ENCODE measurements at places on chromosomes 6 and 20.
A peak's percentile ranks its signal among the peaks of the same experiment; 100 is the strongest.

DNA sequence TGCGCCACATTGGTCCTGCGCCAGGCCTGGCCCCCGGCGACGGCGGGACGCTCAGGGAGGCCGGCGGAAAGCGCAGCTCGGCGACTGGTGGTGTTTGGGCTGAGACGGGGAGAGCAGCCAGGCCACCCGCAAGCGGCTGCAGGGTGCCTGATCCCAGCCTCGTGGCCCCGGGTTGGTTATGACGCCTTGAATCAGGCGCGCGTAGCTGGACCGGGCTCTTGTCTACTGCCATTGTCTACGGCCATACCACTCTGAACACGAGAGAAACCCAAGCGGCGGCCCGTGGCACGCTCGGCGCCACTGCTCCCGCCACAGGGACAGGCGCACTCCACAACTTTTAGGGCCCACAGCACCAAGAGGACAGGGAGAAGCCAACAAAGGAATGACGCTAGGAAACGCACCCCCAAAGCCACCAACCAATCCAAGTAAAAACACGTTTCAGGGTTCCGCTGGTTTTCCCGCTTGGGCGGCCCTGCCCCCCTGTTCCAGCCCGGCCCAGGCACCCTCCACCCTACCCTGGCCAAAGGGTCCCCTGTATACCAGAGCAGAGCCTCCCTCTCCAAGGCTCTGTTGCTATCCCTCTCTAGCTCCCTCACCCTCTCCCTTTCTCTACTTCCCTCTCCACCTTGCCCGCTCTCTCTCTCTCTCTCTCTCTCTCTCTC is 1849.3 kb upstream of the DEFB115 start:
- DNase-seq = no peak

DNA sequence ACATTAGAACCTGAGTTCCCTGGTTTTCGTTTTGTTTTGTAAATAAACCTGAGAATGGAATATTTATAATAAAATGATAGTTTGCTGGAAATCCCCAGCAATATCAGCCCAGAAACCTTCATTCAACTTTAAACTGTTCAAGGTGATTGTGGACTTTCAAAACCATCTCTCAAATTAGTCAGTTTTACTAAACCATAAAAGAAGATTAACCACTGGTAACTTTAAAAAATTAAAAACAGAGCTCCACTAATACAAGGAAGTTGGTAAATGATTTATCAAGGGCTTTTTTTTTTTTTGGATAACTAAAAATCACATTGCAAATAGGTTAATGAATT is 10.0 kb downstream of the MBOAT1 start:
- DNase-seq = no peak

- no peak for DNase-seq
Observed at GRCh38 chr20:62590309-62591121, 51.8 kb upstream of the SLCO4A1 start.

DNA sequence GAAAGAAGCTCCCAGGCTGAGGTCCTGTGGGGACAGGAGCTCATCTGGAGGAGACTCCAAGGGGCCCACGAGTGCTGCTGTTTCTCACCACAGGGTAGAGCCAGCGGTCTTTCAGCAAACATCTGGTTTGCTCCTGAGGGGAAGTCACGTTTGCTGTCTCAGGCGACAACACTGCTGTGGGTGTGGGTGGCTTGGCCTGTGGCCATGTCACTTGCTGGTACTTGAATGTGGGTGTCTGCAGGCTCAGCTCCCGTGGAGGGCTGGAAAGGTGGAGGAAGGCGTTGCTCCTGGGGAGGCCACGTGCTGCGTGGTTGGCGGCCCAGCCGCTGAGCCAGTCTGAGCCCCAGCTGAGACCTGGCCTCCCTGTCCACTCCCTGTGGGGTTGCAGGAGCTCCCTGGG is 52.8 kb upstream of the MPC1 start:
- DNase-seq = no peak

- DNase-seq = no peak
Observed at GRCh38 chr6:133358574-133359150, 117.5 kb downstream of the EYA4 start.

DNA sequence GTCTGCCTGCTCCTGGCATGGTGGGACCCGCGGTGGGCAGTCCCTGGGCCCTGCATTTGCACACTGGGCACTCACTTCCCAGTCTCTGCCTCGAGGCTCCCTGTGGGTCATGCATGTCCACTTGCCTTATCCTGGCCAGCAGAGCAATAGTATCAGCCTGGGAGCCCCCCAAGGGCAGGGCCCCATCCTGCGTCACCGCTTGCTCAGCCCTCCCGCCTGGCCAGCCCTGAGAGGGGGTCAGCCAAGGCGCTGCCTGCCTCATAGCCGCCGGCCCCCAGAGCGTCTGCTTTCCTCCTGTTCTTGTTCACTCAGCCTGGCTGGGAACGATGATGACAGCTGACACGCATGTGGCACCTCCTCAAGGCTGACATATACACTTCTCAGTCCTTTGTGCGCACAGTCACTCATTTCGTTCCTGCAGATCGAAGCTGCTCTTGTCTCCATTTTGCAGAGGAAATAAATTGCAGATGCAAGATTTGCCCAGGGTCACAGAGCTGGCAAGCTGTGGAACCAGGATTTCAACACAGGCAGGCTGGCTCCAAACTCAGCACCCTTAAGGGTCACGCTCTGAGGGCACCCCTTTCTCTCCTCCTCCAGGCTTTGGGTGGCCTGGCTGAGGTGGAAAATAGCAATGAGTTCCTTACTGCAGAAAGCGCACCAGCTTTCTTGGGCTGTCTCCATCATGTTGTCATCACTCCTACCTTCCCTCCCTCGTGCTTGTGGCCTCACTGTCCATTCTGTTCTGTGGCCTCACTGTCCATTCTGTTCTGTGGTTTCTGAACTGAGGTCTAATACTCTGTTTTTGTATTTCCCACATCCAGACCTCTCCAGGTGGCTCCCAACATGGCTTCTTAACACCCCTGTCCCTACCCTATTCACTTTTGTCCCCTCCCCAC is 17.2 kb downstream of the KCNK17 start:
- DNase-seq = no peak

DNA sequence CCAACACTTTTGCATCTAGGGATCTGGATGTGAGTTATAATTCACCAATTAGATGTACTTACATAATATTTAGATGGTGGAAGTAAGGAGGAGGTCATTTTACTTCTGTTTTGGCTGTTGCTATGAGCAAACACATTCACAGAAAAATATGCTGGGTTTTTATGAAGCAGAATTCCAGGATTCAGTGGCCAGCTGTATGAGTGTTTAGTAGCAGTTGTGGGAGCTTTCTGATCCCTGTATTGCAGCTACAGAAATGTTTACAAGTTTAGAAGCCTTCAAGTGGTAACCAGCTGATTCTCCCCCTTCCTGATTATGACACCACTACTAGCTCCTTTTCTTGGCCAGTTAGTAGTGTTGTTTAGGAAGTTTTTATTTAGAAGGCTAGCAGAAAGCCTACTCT is 177.0 kb downstream of the TENT5A start:
- no peak for DNase-seq

- DNase-seq = no peak
Observed at GRCh38 chr6:107330168-107330567, 129.2 kb downstream of the PDSS2 start.

DNA sequence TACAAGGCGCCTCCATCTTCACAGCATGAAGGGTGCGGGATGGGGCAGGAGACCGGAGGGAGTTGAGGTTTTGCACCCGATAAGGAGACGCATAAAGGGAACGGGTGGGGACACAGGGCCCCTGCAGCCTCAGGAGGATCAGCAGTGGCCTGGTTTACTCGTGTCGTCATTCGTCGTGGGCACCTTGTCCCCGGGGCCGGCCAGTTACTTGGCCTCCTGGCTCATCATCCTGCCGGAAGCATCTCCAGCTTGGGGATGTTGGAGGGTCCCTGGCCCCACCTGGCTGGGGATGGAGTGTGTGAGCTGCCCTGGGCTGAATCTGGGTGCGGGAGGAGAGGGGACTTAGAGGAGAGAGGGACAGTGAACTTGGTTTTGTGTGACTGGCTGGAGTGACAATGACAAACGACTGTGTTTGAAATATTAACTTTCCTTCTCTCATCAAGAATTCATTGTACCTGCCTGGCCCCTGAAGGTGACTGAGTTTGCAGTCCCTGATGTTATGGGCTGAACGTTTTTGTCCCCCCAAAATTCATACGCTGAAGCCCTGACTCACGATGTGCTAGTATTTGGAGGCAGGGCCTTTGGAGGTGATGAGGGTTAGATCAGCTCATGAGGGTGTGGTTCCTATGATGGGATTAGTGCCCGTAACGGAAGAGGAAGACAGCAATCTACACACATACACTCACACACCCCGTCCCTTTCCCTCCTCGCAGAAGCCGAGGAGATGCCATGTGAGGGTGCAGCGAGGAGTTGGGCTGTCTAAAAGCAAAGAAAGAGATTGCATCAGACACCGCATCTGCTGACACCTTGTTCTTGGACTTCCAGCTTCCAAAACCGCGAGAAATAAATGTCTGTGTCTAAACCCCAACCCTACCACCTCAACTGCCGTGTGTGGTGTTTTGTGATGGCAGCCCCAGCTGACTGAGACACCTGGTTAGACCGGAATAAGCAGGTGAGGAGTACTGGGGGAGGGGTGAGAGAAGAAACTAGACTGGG is 65.0 kb upstream of the MAP3K4 start:
- no peak for DNase-seq

DNA sequence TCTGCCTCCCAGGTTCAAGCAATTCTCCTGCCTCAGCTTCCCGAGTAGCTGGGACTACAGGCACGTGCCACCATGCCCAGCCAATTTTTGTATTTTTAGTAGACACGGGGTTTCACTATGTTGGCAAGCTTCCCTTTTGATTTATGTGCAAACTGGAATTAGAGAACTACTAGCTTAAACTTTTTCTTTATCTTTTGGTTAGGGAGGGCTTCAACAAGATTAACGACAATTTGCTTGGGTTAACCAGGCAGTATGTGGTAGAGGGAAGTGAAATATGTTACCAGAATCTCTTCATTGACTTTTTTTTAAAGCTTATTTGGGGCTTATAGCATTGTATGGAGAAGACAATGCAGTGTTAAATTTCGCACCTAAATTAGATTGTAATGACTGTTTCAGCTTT is 9.0 kb downstream of the MYO6 start:
- no peak for DNase-seq

DNA sequence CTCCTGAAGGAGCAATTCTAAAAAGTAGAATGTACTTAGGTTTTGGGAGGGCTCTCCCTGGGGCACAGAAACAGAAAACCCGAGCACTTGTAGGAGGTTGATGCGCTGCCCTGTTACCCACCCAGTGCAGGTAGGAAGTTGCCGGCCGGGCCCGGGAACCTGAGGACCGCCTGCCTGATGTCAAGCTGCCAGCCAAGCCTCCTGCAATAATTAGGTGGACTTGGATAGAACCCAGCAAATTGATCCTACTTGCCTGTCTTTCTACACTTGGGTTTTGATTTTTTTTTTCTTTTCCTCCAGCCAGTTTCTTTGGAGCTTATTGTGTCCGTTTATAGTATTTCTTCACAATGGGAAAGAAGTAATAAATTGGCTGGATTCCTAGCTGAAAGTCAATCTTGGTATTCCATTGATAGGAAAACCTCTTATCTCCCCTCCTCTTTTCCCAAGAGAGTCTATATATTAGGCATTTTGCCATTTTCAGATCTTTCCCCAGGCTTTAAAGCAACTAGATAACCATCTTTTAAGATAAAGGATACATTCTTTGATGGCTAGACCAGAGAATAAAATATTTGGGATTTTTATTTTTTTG is 78.3 kb upstream of the FYN start:
- no peak for DNase-seq

GRCh38 chr6:134909701-134910592 is 40.0 kb downstream of the ALDH8A1 start:
- no peak for DNase-seq

DNA sequence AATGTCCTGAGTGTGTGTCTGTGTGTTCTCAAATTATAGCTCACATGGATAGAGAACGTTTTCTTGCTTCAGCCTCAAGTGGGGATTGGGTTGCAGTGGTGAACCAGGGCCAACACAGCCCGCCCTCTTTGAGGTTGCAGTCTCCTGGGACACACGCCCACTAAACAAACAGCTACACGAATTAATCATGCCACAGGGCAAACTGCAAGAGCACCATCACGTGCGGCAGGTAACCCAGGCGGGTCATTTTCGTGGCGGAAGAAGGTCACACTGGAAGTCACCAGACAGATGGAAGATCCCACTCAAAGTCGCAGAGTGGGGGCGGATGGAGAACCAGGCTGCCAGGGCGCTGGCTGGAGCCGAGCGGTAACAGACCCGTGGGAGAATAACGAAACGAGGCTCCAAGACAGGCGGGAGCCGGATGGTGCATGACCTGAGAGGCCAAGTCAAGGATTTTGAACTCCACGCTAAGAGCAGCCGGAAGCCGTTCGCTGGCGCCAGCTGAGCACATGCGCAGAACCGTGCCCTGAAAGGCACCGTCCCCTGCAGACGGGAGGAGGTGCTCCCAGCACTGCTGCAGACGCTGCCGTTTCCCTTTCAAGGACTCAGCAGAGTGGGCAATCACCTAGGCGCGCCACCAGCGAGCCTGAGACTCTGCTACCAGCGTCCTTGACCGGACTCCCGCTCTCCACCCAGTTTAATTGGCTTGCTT is 10.7 kb downstream of the DLL1 start:
- DNase-seq = no peak

DNA sequence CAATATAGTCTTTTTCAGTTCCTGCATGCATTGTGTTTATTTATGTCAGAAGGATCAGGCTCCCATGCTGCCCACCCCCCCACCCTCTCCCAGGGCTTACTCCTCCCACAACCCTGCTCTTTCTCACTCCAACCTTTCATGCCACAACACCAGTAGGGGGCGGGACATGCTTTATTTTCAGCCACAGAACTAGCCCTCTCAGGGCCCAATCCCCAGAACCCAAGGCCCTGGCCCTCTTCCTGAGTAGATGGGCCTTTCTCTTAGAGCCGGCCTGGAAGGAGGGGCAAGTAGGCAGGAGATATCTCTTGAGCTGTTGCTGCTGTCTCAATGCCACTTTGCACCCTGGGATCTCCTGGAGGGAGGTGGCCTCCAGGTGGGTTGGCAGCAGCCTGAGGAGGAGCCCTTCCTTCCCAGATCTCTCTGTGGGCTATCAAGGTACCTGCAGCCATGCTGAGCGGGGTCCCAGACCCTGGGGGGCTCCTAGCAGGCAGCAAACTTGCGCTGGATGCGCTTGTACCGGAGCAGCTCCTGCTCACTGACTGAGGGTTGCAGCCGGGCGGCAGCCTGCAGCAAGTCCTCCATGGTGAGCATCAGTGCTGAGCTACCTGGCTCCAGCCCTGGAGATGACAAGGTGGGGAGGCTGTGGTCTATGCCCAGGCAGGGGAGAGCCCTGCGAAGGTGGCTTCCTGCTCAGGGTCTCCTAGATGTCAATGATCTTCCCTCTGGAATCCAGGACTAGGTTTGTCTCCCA is 3.5 kb downstream of the GNMT start:
- DNase-seq = peak; percentile 62

- no peak for DNase-seq
Observed at GRCh38 chr20:53944796-53945195, 125.6 kb downstream of the BCAS1 start.

- peak; percentile 52 for DNase-seq
Observed at GRCh38 chr20:19211661-19212468, 577 bp upstream of the SLC24A3 start.

DNA sequence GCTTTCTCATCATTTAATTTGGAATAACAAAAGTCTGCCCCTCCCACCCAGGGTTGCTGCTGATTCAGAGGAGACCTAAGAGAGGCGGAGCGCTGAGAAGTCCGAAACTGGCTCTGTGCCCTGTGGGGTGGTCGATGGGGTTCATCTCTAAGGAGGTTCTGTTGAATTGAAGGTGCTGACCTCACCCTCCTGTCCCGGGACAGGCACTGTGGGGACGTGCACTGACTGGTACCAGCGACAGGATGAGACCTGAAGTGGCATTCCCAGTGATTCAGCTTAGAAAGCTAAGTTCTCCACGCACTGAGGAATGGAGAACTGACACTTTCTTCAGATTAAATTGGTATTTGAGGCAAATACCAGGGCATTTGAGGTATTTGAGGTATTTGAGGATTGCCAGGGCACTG is 1.3 kb downstream of the GUCA1B start:
- no peak for DNase-seq

All from endothelial cell (in vitro differentiated cells).